ENCODE measurements at places on chromosomes 2 and 18.

DNA sequence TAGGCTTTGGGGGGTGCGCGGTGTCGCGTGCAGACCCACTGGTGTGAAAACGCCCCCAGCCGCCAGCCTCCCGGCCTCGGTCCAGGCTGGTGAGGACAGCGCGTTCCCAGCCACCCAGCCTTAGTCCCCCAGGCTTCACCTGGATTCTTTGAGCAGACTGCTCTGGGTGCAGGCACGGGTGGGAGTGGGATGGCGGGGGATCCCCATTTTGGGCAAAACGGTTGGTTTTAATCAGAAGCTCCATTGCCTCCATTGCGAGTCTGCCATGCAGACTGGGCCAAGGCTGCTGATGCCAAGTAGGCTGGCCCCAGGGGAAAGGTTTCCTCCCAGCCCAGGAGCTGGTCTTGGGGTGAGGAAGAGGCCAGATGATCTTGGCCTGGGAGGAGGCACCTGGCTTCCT, 445 bp downstream of the MLPH start:
- DNase-seq, result no peak

DNA sequence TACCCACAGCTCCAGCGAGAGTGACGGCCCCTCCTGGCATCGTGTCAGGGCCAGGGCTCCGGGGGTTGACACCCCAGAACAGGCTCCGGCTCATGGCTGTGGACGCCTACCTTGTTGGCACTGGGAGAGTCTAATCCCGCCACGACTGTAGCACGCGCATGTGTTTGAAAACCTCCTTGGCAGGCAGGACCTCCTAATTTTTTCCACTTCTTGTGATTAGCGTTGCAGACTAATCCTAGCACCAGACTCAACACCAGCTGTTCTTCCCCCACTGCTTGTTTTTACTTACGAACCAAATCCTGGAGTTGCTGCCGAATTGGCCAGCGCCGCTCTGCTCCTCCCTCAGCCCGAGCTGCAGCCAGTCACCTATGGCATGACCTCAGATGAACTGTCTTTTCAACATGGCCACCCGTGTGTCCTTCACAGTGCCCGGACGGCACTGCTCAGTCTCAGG, 110.7 kb downstream of the KLHL29 start:
- no peak for DNase-seq

- DNase-seq, result no peak
These were observed 413.1 kb downstream of the PARD3B start for GRCh38 chr2:204958371-204958770.

DNA sequence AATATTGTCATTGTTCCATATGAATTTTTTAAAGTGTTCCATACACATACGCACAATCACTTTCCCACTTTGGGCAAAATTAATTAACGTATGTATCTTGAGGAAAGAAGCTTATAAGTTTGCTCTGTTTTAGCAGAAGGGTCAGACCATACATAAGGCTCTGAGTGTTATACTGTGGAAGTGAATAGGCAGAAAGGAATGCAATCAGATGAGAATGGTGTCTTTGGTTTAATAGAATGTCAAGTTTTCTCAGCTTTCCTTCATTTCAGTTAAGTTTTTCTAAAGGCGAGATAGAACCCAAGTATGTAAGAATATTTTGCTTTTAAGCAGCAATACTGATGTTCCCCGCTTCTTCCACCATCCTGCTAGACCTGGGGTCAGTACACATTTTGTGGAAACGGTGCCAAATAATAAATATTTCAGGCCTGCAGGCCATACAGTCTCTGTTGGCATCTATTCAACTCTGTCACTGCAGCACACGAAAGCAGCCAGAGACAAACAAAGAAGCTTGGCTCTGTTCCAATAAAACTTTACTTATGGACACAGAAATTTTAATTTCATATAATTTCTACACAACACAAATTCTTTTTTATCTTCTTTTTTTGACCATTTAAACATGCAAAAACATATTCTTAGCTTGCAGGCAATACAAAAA, 100.6 kb downstream of the UPP2 start:
- no peak for DNase-seq

DNA sequence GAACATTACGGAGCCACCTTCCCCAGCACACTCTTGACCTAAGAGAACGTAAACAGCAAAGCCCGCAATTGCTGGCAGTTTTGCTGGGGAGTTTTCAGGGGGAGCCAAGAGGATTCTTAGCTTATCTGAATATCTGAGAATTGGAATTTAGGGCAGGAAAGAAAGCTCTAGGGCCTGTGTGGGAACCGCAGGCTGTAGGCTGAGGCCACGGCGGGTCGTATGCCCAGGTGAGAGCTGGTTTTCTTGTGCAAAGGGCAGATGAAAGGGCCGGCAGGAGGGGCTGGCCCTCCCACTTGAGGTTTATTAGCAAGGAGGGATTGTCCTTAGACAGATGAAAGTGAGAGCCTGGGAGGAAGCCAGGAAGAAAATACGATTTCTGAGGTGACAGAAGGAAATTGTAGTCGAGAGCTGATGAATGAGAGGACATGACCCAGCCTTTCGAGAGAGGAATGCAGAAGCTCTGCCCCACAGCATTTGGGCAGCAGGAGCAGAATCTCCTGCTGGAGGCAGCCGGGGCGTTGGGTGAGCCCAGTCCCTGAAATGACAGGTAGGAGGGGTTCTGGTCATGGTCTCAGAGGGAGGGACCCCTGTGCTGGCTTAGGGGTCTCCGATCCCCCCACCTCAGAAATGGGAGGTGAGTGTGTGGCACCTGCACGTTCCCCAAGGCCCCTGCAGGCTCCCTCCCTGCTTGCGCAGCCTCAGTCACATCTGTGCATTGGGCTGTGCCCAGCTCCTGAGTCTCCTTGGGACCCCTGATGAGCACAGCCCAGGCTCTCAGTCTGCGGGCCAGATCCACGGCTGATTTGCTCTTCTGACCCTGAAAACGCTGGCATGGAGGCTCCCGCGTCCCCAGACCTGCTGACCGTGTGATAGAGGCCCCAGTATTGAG, 61.1 kb downstream of the CABLES1 start:
- no peak for DNase-seq

- DNase-seq, result no peak
These were observed 686.8 kb upstream of the SALL3 start for GRCh38 chr18:78292618-78293380.

DNA sequence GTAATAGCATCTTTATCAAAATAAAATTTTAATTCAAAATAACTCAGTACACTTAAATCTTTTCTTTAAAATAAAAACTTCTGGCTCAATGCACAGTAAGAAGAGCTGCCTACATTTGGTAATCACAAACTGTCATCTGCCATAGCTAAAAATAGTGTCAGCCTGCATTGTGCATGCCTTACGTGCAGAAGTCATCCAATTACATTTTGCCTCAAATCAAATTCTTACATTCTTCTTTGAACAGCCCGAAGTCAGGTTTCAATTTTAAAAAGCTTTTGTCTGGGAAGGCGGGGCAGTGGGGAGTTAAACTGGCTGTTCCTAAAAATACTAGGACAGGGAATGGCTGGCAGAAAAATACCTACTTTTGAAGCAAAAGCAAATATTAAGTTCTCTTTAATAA, 51.1 kb downstream of the RTN4 start:
- no peak for DNase-seq
